ENCODE measurements at places on chromosomes 2 and 18.

GRCh38 chr2:176039375-176039774 lies 37.3 kb upstream of the LNPK start:
- DNase-seq: no peak

- no peak for DNase-seq
Observed at GRCh38 chr18:13120255-13120654, 98.3 kb upstream of the LDLRAD4 start.

DNA sequence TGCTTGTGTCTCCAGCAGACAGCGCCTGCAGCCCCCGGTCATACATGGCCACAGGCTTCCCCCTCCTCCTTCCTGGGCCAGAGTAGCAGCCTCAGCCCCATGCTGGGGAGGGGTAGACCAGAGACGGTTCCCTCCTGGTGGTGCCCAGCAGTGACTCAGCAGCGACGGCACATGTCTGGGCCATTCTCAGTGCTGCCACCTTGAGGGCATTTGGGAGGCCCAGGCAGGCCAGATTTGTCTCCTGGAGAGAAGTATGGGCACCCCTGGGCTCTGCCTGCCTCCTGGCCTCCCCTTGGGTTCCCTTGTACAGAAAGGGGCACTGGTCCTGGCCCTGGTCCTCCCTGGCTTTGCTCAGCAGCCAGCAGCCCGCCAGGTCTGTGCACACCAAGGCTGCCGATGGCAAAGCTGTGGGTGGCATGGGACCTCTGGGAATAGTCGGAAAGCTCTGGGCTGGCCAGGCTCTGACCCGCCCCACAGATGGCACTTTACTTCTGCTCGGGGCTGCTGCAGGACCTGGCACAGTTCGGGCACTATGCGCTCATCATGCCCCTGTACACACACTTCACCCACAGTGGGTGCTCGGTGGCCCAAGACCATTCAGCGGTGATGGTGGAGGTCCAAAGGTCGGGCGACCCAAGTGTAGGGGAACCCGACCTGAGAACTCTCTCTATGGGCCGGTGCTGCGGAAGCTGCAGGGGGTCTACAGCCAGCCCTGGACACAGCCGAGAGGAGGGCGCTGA lies 11.4 kb upstream of the ALPI start:
- DNase-seq: no peak

DNA sequence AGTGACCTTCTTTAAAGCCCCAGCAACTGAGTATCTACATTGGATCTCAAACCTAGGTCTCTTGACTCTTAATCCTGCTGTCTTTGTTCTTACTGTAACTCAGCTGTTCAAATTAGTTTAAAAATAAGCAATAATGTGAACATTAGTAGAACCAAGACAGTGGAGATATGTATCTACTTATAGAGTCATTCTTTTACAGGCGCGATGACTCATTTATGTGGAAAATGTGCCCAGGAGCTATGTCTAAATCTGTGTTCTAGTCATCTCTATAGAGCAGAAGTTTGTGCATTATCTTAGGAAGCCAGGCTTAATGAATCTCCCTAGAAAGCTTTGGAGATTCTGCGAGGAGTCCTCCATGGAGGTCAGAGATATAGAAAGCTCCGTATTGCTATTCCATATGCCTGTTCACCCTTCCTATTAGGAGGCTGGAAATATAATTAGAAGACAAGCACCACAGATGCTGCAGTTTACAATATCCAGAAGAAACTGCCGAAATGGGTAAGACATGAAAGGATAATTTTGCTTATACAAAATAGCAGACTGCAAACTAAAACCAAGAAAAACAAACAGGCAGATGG lies 211.6 kb downstream of the TRIB2 start:
- no peak for DNase-seq

DNA sequence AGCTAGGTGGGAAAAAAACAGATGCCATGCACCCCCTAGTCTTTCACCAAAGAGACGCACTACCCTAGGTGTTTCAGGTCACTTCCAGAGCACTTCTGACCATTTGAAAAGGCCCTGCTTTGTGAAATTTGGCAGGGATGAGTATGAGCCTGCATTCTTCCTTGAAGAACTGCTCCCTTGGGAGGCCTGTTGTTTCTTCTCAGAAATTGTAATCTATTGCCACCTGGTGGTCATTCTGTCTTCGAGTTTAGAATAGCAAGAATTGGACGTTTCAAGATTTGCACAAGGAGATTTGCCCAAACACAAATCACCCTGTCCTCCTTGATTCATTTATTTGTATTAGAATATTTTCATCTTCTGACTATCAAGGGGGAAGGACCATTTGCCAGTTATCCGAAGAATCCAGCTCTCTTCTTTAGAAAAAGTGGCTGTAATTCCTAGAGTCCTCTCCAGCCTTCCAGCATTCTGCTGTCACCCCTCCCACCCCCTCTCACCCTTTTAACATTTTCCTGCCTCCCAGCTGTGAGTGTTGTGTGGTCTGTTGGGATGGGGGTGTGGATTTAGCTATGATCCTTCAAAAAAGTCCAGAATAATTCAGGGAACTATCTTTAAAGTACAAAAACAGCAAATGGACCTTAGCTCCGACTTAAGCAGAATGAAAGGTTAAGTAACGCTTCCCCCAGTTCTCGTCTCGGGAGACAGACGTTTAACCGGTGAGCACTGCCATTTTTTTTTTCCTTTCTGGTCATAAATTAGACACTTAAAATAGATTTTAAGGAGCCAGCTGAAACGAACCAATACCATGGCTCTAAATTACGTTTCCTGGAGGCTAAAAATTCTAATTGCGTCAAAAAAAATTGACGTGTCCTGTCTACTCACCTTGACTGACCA lies 3.7 kb upstream of the GAD1 start:
- no peak for DNase-seq

GRCh38 chr2:5696945-5697521 lies 4.8 kb downstream of the SOX11 start:
- DNase-seq: no peak

GRCh38 chr2:171360905-171361304 lies 72.9 kb downstream of the METTL8 start:
- DNase-seq: no peak

GRCh38 chr18:25875551-25876240 lies 214.7 kb downstream of the SS18 start:
- no peak for DNase-seq

GRCh38 chr2:11387843-11388242 lies 43.4 kb upstream of the ROCK2 start:
- DNase-seq: no peak

- no peak for DNase-seq
Observed at GRCh38 chr2:136738044-136738443, 27.3 kb upstream of the THSD7B start.

DNA sequence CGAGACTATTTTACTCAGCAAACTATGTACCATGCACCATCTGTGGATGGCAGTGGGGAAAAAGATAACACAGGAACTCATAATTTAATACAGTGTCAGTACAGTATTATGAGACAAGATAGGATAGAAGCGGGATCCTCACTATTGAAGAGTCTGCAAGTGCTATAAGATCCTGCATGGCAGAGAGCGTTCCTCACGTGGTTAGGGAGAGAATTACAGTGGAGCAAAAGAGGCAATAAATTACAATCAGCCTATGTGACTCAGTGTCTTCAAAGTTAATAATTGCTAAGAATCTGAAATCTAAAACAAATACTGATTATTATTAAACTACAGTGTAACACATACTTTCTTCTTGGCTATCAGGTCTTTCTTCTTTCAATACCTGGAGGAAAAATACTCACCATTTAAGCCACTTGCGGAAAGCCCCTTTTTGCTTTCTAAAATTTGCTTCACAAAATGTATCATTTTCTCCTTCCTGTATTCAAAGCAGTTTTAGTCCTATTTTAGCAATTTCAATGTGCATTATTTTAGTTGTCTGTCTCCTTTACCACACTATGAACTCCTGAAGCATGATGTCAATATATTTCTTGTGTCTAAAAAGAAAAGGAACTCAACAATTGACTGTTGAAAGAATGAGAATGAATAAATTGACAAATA lies 342.9 kb downstream of the SPAG16 start:
- DNase-seq: no peak

DNA sequence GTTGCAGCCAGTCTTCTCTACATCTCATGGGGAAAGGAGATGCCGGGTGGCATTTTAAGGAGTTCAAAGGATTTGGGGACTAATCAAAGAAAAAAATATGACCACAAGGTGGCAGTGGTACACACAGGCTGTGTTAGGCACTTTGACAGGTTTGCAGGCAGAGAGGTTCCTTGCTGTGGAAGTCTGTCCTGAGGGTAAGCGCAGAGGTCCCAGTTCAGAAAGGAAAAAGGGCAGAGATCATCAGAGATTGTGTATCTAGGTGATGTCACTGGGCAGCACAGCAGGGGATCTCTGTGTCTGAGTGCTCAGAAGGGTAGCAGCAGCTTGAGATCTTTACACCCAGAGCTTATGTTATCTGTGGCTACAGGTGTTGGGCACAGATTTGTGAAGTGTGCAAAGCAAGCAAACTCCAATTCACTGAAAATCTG lies 231.4 kb downstream of the LRRTM1 start:
- DNase-seq: no peak

GRCh38 chr2:60551240-60552077 lies 2.0 kb downstream of the BCL11A start:
- DNase-seq: no peak

DNA sequence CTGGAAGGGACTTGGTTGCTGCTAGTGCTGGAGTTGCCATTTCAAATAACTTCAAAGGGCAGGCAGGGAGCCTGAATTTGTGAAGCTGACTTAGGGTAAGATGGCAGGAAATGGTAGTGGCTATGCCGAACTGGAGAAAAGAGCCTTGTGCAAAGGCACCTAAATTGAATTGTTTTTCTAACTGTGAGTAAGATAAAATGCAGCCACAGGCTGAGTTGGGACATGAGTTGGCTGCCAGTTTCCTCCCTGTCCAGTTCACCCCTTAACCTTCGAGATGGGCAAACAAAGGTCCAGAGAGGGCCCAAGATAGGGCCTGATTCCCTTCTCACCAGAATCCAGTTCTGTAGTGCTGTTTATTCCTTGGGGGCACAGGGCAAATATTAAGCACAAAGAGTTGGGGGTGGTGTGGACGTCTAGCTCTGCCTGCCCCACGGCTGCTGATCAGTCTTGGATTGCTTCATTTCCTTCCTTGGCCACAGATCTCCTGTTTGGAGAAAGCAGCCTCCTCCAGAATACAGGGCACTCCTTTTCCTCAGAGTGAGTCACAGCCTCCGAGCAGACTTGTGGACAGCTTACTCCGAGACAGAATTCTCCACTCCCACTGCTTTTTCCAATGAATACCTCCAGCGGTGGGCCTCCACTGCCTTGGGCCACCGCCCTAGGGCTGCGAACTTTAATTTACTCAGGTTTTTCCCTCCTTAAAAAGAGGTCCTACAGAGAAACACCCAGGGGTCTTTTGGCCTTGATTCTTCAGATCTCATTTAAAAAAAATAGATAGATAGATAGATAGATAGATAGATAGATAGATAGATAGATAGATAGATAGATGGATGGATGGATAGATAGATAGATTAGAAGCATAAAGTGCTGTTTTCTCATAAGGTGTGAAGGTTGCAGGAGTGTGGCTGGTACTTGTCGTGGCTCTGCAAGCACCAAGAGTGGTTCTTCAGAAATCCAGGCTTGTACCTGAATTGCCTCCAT lies 18.4 kb upstream of the SLC20A1 start:
- DNase-seq: no peak

DNA sequence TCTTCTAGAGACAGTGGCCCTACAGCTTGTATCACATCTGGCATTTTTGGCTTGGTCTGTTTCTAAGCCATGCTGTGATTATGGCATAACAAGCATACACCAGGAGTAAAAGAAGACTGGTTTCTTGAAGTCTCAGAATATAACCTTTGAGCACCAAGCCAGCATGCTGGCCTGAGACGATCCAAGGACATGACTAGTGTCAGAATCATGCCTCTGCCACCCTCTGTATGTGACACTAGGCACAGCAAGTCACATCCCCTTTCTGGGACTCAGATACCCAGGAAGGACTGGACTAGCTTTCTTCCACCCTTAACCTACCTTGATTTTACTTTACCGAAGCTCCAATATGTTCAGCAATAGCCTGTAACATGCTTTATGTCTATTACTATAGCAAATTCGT lies 345.5 kb downstream of the SETBP1 start:
- no peak for DNase-seq

DNA sequence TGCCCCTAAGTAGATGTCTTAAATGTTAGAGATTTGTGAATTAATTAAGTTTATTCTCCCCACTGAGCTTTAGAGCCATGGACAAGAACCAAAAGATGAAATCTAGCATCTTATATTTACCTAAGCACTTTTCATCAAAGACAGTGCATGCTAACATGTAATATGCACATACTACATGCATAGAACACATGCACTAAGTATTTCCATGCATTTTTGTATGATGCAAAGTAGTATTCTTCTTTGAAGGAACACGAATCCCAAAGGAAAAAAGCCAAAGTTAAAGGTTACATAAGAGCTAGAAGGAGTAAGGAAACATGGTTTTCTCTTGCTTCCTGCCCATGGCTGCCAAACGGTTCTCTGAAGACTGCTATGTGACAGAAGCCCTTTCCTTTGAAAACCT lies 15.3 kb downstream of the STAMBP start:
- no peak for DNase-seq

DNA sequence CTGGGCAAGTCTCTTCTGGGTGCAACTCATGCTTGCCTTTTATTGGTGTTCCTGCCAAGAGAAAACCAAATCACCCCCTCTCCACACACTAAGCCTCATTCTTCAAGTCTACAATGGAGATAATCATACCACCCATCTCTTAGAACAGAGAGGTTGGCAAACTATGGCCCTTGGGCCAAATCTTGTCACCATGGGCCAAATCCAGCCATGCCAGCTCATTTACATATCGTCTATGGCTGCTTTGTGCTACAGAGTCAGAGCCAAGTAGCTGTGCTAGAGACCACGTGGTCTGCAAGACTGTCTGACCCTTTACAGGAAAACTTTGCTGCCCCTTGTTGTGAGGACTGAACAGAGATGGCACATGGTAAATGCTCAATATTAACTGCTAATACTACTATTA lies 270.3 kb upstream of the PARD3B start:
- DNase-seq: no peak

GRCh38 chr2:24051833-24052232 lies 2.3 kb downstream of the FKBP1B start:
- no peak for DNase-seq

DNA sequence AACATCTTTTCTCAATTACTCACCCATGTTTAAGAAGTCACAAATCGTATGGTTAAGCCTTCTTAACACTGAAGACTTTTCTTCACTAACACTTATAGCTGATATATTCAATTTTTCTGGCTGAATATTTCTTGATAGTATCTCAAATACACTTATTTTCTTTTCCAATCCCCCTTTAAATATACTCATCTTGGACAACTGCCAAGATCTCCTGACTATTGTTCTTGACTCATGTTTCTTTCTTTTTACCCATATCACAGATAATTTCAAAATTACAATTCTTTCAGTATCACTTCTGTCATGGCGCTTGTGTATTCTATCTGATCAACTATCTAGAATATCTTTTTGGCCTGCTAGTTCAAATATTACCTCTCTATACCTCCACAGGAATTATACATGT lies 954.3 kb upstream of the ACVR2A start:
- no peak for DNase-seq

- DNase-seq: no peak
Observed at GRCh38 chr2:16006537-16007166, 66.3 kb downstream of the MYCN start.

All from esophagus squamous epithelium (tissue), 5 donors.